ENCODE measurements at places on chromosomes 2 and 18.

DNA sequence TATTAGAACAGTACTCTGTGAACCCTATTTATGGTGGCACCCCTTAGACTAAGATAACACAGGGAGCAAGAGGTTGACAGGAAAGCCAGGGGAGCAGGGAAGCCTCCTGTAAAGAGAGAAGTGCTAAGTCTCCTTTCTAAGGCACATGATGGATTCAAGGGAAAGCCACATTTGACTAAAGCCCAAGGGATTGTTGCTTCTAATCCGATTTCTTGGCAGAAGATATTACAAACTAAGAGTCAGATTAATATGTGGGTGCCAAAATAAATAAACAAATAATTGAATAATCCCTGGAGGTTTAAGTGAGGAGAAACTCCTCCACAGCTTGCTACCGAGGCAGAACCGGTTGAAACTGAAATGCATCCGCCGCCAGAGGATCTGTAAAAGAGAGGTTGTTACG is 333.2 kb downstream of the SOX11 start:
- no peak for DNase-seq

DNA sequence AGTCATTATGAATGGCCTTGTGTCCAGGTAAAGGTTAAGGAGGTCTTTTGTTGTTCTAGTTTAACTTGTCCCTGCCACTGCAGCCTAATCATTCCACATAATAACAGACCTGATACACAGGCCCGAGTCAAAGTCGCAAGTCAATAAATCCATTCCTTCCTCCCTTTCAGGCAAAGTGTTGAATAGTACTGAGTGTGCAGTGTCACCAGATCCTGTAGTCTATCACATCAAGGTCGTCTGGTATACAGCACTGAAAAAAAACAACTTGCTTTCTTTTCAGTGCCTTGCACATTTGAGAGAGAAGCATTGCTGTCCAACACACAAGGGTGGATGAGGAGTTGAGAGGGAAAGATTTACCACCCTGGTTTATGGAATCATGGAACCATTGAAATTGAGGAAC is 606.2 kb downstream of the BCL11A start:
- DNase-seq: no peak

DNA sequence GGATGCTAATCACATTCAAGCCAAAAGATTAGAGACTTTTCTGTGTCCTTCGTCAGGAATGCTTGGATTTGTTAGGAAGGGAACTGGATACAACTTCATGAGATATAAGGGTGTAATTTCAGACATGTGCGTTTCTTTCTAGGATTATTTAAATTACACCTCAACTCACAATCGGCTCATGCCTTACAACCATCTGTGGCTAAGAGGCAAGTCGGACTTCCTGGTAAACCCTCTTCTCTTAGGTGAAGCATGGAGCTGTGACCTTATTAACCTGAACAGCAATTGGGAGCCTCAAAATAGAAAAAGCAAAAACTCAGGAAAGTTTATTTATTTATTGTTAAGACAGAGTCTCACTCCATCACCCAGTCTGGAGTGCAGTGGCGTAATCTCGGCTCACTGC is 61.8 kb downstream of the SEMA4F start:
- no peak for DNase-seq

- DNase-seq: no peak
These were observed 116.5 kb upstream of the SPATS2L start for GRCh38 chr2:200189964-200190363.

DNA sequence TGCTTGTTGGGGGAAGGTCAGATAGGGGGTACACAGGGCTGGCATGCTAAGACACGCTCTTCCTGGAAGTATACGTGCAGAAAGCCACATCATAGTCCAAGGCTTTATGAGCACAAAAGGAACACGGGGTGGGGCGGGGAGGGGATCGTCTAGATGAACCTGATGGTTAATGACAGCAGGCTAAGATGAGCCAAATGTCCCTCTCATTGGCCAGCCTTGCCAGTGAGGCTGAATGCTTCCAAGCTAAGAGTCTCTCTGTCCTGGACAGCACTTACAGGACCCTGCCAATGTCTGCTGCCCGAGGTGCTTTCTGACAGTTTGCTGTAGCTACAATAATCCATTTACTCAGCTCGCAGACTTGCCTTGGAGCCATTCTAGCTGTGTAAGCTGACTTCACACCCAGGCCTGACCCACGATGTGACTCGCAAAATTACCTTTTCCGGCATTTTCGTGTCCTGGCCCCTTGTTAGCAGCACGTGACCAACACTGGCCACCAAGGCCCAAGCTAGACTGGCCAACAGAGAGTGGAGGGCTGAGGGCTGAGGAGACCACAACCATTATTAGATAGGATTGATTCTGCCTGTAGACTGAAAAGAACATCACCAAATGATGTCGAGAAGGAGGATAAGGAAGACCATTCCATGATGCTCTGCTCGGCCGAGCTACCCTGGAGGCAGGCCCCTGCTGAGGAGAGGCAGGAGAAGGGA is 84.2 kb downstream of the MALT1 start:
- no peak for DNase-seq

GRCh38 chr2:230908595-230909191 is 16.3 kb downstream of the GPR55 start:
- DNase-seq: peak; percentile 23

GRCh38 chr2:183348492-183348891 is 224.2 kb downstream of the NUP35 start:
- no peak for DNase-seq

GRCh38 chr2:238176613-238177012 is 17.8 kb downstream of the ERFE start:
- no peak for DNase-seq

DNA sequence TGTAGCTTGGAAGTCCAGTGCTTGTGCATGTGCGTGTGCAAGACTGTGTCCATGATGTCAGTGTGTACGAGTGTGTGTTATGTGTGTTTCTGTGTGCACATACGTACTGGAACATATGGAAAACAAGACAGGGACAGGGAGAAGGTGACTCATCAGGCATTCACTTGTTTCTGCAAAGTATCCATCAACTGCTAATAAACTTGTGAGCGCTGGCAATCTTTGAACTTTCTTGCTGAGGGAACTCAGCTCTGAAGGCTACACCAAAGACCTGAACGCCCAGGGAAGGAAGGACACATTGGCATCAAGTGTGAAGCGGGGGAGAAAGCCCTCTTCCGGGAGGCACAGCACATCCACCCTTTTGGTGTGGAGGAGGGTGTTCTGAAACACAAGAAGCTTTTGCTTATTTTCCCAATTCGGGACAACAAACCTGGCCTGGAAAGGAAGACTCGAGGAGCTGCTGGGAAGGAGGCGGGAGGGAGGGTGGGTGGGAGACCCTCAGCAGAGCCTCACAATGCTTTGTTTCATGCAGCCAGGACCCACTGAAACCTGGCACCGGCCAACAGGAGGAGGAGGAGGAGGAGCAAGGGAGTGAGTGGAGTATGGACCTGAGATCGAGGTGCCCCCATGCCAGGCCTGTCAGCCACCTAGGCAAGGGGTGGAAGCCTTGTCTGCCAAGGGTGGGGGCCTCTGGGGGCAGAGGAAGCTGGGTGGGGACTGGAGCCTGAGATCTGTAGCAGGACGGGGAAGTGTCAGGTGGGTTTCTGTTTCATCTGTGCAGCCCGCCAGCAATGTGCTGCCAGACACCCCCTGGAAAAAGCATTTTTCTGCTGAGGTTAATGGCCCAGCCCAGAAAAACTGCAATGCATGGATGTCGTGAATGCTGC is 26.8 kb downstream of the SMAD7 start:
- DNase-seq: no peak

DNA sequence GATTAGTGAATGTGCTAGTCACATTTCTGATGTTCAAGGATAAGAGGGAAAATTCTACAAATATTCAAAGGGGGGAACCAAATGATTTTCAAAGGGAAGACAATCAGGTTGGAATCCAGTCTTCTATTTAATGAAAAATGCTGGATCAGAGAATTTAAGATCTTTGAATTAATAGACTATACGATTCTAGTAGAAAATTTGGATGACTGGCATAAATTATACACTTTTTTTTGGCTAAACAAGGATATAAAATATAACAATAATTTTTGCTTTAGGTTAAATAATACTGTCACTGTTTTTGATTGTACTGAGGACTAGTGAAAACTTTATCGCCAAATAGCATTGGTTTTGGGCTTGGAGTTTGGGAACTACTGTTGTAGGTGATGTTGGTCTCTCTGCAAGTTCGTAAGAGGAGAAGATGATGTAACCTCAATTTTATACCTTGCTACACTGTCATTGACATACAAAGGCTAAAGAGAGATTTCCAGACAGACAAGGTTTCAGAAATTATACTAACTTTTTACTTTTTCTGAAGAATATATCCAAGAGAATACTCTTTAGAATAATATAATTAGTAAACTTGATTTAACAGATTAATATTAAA is 51.3 kb downstream of the NCOA1 start:
- DNase-seq: no peak

DNA sequence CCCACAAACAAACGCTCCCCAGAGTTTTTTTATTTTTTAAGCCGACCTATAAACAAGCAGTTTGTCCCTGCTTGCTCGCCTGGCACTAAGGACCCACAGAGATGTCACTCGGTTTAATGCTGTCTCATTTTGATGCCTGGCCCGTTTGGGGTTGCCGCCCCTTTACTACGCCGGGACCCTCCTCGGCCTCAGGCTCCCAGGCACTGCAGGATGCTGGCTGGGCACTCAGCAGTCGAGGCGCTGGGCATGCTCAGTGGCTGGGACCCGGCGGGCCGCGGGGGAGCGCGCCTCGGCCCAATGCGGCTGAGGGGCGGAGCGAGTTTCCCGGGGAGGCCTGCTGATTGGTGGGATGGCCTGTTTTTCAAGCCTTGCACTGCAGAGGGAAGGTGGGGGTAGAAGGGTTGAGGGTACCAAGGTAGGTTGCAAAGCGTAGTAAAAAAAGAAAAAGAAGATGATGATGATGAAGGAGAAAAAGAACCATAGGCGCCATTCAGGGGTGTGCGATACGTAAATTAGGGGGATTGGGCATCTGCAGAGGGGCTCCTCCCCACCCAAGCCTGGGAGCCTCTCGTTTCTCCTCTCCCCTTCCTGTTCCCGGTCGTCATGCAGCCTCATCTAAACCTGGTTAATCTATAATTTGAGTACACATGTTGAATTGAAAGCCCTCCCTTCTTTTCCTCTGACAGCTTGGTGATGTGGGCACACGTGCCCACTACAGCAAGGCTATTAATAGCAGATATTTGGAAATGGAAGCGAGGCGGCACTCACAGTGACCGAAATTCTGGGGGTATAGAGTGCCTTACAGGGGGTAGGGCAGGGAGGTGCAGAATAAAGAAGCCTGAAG is 1.5 kb upstream of the IRS1 start:
- peak; percentile 77 for DNase-seq

DNA sequence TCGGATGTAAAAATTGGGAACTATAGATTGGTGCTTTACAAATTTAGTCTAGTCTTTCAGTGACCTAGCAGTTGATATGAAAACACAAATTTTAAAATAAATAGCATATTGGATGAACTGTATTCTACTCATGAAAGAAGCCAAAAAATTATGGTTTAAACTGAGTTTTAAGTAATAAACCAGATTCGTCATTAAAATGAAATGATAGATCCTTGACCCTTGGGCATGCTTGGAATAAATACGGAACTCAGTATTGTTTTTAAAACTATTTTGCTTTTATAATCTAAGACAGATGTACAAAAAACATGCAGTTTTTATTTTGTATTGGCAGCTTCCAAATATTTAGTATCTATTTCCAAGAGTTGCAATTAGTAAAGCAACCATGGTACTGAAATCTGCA is 34.6 kb upstream of the TBR1 start:
- DNase-seq: no peak

DNA sequence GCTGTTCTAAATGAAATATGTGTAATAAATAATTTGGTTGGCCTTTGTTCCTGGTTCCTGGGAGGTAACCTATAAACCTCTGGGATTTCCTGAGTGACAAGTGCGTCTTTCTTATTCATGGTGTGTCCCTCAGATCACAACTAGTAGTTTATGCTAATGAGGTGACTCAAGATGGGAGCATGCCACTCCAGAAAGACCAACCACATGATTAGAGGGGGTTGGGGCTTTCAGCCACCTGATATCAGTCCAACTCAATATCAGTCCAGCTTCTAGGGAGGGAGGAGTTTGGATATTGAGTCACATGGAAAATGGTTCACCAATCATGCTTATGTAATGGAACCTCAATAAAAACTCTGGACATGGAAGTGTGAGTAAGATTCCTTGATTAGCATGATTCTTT is 96.6 kb downstream of the QPCT start:
- no peak for DNase-seq

DNA sequence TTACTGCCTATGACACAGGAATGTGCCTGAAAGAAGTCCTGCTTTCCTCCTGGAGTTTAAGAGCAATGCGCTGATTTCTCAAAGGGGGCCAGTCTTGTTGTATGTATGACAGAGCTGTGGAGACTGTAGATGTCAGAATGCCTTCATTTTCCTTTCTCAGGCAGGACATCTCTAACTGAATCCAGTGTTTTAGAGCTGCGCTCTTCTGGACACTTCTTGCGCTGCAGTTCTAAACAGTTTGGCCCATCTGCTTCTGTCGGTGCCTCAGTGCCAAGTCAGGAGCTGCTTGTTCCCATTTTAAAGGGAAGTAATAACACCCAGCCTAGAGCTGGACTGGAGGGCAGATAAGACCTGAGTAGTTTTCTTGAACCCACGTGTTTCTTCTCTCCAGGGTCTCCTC is 91.4 kb downstream of the ESCO1 start:
- DNase-seq: no peak

DNA sequence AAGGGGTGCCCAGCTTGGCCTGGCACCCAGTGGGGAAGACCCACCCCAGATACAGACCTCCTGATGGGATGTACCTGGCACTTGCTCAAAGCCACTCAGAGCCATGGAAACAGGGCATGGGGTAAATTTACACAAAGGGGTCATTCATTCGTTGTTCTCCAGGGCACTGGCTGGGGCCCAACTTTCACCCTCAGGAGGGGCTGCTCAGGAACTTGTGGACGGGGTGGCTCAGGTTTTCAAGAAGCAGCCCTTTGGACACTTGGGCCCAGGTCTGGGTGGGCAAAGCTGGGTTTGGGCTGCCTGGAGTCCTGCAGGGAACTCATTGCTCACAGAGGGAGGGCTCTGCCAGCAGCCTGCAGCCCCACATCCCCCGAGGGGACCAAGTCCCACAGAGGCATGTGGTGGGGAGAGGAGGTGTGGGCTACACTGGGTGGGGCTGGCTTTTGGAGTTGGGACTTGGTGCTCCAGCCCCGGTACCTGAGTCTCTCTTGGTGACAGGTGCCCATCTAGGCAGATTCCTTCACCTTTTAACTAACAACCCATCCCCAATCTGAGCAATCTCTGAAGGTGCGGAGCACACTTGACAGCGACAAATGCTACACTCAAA is 172.3 kb downstream of the CELF4 start:
- DNase-seq: no peak

DNA sequence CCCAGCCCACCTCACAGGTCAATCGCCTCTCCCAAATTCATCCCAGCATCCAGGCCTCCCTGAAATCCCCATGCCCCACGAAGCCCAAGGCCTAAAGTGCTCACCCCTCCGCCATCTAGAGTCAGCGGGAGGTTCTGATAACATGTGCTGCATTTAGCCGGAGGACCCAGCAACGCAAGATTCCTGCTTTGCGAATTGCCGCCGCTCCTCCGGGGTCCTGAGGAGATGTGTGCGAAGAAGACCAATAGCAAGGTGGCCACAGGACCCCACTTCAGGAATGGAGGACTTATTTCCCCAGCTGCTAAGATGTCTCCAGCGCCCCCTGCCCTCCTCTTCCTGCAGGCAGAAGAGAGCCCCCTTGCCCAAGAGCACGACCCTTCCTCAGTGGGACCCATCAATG is 120.8 kb upstream of the GLI2 start:
- DNase-seq: no peak
